GM20000 (cell line): ENCODE measurements at places on chromosomes 1 and 21.

DNA sequence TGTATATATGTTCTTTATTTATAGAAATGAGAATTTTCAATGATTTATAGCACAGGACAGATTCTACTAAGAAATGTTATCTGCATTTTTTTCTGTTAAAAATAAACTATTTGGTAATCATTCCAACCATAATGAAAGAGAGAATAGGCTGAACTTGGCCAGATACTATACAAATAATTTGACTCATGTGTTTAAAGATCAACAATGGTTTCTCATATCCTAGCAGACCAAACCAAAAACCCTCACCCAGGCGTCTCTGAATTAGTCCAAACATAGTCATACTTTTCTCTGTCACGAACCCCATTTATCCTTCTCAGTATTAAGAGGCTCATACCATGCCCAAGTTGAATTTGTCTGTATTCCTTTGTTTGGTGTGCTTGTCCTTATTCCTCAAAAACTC is 40.3 kb downstream of the RPE65 start:
- DNase-seq, result no peak

DNA sequence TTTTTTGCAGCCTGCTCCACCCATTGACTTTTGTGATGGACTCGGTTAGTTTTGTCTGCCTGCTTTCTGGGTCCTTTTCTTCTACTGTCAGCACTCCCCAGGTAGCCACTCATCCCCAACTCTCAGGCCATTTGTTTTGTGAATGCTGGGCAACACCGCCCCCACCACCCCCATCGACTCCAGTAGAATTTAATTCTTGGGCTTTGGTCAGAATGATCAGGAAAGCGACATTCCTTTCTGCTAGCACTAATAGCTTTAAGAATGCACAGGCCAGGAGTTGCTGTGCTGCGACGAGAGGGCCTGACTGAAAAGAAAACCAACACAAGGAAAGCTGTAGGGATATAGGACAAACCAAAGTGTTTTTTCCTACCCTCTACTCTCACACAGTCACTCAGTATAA is 144.4 kb downstream of the CDC7 start:
- no peak for DNase-seq

GRCh38 chr1:2180297-2181245 is 14.0 kb downstream of the FAAP20 start:
- DNase-seq, result no peak

- DNase-seq, result no peak
Observed at GRCh38 chr1:182552527-182552926, 36.5 kb downstream of the RNASEL start.

- DNase-seq, result no peak
Observed at GRCh38 chr1:174723816-174724215, 275.9 kb upstream of the CACYBP start.

- peak; percentile 68 for DNase-seq
Observed at GRCh38 chr1:15384301-15384901, 25.3 kb upstream of the EFHD2 start.

DNA sequence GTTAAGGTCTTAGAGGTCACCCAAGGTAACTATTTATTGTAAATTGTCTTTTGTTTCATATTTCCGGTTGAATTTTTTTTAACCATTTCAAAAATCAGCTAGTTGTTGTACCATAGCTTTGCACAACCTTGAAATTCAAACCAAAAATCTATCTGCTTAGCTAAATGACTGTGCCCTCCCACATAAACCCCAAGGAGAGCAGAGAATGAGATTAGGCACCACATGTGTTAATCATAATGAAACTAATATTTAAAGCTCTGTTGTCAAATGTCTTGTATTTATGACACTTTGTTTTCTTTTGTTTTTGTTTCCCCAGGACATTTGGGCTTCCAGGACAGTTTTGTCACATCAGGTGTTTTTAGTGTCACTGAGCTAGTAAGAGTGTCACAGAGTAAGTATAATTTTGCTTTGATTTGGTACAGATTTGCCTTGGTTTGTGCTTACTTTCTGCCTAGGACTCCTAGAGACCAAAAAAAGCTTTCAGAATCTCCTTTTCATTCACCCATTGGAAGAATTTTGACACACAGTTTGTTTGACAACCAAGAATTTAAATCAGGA is 249.9 kb downstream of the NFIA start:
- DNase-seq, result peak; percentile 54

- DNase-seq, result peak; percentile 62
Observed at GRCh38 chr1:48530727-48531351, 58.8 kb upstream of the SPATA6 start.

GRCh38 chr1:19884312-19884711 is 2.1 kb downstream of the OTUD3 start:
- DNase-seq, result no peak
